ENCODE measurements at places on chromosomes 1 and 21. TPM values are rescaled to one million over a fixed set of nuclear protein-coding genes. Genes with fewer than 3 reads are reported as not detected.
A peak's percentile ranks its signal among the peaks of the same experiment; 100 is the strongest.

Gene FNDC10
- 2.2 TPM for total RNA-seq

Gene KRTAP12-2
- total RNA-seq, result not detected

Gene KCNK2
- total RNA-seq, result 1.9 TPM

Gene LCE1A
- not detected for total RNA-seq

Gene ACOT11
- total RNA-seq, result 12.5 TPM

Gene OR2T33
- 2.6 TPM for total RNA-seq

Gene CRNN
- 0.72 TPM for total RNA-seq

DNA sequence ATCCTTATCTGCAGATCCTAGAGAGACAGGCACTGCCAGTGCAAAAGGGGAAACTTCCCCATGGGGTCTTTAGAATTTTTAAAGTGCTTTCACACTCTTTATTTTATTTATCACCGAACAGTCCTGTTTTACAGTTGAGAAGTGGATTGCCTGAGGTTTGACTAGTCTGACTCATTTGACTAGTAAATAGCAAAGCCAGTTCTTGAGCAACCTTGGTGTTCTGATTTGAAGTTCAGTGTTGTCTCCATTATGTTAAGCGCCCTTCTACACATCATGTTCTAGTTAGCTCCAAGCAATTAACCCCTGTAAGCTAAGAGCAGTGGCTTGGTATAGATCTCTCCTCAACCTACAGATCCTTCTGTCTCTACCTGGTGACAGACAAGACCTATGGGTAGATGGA lies 262.9 kb downstream of the CACNA1E start:
- no peak for DNase-seq

DNA sequence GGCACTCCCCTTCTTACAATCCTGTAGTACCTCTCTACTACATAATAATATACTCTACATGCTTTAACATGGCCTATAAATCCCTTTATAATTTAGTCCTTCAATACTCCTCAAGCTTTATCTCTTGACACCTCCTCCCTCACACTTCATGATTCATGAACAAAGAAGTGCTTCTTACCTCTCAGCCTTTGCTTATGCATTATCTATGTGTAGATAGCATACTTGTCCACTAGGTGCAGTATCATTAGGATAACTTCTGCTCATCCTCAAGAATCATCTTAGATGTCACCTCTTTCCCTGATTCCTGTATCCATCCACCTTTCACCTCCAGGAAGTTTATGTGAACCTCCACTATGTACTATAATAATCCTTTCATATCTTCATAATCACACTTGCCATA lies 74.4 kb downstream of the COL24A1 start:
- DNase-seq, result no peak

GRCh38 chr1:38559446-38560165 lies 300.0 kb downstream of the RRAGC start:
- peak; percentile 31 for DNase-seq

GRCh38 chr1:14930247-14930965 lies 223.1 kb upstream of the TMEM51 start:
- no peak for DNase-seq

GRCh38 chr1:204545202-204545601 lies 29.0 kb downstream of the MDM4 start:
- no peak for DNase-seq

- DNase-seq, result no peak
Measured at GRCh38 chr21:43820466-43820865, 31.1 kb downstream of the RRP1 start.

- no peak for DNase-seq
Measured at GRCh38 chr21:29904359-29905282, 35.2 kb downstream of the GRIK1 start.

DNA sequence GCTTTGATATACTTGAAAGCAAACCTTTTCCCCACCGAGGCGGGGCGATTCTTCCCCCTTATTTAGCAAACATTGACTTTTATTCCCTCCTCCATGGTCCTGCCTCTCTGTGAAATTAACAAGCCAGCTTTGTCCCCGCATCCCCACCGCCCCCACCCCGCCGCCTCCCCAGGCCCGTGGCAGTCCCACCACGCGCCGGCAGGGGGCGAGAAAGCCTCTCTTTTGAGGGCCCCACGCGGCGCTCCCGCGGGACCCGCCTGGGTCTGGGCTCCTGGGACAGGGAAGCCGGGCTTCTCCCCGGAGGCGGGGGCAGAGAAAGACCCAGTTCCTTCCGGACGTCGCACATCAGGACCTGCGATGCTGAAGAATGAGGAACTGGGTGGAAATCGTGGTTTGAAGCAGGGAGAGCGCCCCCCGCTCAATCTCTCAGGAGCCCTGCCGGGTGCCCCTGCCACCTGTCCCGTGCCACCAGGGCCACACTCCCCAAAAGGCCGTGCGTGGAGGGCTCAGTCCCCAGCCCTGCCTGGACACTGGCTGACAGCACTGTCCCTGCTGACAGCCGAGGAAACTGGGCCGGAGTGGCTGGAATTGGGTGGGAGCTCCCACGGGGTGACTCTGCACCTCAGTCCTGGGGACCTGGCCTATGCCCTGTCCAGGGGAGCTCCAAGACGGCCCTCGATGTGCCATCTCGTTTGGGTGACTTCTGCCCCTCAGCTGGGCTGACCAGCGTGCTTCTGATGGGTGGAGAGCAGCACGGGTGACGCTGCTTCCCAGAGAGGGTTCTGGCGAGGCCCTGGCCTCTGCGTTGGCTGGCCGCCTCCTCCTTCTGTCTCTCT lies 8.6 kb upstream of the ACTRT2 start:
- peak; percentile 15 for DNase-seq

DNA sequence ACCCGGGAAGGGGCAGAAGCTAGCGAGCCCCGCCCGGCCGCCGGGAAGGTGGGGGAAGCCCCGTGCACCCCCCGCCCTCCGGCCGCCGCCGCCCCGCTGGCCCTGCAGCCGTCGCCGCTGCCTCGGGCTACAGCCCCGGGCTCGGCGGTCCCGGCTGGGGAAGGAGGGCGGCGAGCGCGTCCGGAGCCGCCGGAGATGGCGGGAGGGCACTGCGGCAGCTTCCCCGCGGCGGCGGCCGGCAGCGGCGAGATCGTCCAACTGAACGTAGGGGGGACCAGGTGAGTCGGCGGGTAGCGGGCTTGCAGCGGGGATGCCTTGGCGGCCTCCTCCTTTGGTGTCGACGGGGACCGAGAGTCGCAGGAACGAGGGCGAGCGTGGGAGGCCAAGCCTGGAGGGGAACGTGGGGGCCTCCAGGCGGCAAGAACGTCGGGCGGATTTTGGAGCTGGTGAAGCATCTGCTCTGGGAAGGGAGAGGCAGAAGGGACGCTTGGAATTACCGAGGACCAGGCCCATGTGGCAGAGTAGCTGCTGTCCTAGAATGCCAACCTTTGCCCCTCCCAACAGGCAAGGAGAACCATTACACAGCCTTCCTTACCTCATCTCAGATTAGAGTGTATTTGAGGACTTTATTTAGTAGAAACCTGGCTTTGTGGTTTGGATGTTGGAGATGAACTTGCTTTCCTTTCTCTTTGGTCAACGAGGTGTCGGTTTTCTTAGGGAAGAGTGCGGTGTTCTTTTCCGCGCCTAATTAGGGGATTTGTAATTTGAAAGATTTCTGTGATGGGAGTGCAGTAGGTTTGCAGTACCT lies 591 bp downstream of the KCTD3 start:
- DNase-seq, result peak; percentile 68

- no peak for DNase-seq
Measured at GRCh38 chr1:23194119-23194984, 22.9 kb downstream of the HTR1D start.

DNA sequence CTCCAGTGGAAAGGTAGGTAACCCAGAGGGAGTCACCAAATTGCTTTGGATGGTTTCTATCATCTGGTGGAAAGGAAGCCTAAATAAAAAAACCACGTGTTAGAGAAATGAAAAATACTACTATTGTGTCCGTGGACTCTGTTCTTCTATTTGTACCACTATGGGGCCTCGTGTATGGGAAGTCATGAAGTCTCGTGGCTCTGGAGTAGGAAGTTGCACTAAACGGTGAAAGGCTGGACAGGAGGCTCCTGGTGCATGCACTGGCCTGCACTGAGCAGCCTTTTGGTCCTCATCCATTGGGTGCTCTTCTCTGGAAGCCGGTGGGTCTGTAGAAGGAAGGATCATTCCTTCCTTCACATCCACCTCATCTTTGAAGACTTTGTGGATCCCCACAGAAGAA lies 17.0 kb downstream of the F3 start:
- no peak for DNase-seq

DNA sequence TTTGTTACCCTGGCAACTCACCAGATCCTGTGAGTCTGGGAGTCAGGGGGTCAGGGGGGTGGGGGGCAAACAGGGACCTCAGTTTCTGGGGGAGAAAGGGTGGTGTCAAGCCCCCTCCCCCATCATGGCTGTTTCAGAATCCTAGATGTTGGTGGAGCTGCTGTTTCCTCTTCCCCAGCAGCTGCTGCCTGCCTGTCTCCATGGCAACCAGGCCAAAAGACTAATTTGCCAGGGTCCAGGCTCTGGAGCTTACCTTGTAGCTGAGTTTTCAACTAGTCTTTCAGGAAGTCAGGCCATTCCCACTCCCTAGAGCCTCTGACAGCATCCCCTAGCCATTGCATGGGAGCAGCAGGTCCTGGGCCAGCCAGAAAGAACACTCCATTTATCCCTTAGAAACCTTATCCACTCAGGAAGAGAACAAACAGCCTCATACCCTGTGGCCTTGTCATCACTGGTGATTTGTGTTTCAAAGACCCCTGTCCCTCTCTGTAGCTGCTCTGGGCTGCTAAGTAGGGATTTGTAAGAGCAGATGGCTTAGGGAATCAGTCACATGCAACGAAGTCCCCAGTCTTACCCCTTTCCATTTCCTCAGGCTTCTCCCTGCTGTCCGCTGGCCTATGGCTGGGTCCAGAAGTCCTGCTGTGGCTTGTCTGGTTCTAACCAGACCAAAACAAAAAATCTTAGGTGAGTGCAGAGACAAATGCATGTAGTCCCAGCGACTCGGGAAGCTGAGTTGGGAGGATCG lies 21.5 kb upstream of the STMN1 start:
- DNase-seq, result peak; percentile 56

DNA sequence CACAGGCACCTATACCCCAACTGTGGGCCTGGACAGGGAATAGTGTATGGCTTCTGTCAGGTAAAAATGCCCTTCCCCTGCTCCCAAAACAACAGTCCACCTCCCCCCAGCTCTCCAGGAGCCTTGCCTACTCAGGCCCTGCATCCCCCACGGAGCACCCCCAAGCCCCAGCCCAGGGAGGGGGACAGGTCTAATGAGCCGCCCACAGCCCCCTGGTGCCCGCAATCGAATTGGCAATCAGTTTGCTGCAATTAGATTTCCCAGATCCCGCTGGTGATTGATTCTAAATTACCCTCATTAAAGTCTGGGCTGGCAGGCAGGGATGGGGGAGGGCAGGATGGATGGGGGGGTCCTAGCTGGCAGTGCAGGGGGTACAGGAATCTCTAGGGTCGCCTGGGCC lies 8.1 kb downstream of the SDC3 start:
- DNase-seq, result no peak
